Kidney epithelial cell (primary cell): ENCODE measurements at places on chromosomes 7 and 10. TPM values are rescaled to one million over a fixed set of nuclear protein-coding genes. Genes with fewer than 3 reads are reported as not detected.

ITGA8 gene
- 0.13 and 0.14 TPM in 2 replicates for total RNA-seq

- DNase-seq: no peak
These were observed 281.8 kb upstream of the HGF start for GRCh38 chr7:82051601-82052000.

DNA sequence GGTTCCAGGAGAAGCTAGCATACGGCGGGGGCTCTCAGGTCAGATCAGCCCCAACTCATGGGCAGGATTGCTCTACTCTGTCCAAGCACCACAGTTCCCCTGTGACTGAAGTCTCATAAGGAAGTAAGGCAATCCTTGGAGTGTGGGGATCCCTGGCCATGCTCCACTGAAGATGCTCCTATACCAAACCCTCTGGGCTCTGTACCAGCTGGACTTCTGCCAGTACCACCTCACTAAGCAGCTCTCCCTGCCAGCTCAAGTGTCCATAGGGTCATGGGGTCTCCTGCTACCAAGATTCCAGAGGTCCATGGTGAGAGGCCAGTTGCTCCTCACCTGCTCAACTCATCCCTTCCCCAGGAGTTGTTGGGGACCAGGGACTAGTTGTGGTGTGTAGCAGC, 355.7 kb upstream of the STEAP1 start:
- DNase-seq: no peak

GRCh38 chr10:20898866-20899535, 1.9 kb upstream of the NEBL start:
- DNase-seq: no peak
